HEK293T (cell line): ENCODE measurements at places on chromosomes 7 and 10.

GRCh38 chr7:101814991-101815825 lies 2.2 kb upstream of the CUX1 start:
- peak; percentile 75 for DNase-seq

DNA sequence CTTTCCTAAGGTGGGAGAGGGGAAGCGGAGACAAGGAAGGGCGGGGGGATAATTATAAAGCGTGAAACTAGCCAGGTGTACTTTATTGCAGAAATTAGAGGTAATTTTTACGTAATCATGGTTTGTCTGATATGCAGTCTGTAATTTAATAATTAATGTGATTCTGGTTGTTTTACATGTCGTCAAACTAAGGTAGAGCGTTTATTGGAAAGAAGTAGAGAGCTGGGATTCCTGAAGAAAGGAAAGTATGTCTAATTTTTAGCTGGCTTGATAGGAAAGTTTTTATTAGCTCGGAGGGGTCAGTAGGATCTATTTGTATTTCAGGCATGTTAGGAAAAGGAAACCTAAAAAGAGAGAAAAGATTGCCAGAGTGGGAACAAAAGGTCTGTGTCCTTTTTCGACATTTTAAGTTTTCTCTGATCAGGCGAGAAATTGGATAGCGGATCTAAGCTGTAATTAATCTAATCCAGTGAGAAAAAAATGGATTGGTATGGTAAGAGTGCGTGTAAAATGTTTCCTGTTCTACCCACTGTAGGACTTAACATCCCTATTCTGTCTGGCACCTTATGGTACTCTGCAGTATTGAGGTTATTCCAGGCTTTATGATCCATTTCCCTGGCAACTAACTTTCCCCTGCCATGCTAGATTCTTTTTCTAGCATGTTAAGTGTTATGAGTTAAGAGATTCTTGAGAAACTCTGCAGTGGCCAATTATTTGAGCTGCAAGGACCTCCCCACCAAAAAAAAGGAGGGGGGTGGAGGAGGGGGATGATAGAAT lies 1.4 kb downstream of the CELF2 start:
- DNase-seq: no peak

- peak; percentile 40 for DNase-seq
Observed at GRCh38 chr7:107742678-107743566, 1.0 kb upstream of the CBLL1 start.

GRCh38 chr10:128879030-128879429 lies 588.0 kb upstream of the MGMT start:
- no peak for DNase-seq

DNA sequence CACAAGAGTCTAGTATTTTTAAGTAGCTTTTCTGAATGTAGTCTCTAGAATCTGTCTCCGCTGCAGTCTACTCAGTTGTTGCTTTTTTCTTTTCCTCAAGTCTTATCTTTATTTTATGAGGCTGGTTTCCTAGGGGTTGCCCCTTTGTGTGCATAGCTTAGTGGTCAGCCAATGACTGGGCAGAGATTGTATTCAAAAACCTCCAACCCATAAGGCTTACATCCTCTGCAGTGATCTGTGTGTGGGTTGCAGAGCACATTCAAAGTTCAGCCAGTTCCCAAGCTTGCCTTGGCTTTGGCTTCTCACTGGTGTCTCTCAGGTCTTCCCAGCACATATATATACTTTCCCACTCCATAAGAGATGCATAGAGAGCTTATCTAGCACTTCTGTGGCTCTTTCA lies 160.0 kb upstream of the TCF7L2 start:
- DNase-seq: no peak
